ENCODE measurements at places on chromosomes 1 and 21.

DNA sequence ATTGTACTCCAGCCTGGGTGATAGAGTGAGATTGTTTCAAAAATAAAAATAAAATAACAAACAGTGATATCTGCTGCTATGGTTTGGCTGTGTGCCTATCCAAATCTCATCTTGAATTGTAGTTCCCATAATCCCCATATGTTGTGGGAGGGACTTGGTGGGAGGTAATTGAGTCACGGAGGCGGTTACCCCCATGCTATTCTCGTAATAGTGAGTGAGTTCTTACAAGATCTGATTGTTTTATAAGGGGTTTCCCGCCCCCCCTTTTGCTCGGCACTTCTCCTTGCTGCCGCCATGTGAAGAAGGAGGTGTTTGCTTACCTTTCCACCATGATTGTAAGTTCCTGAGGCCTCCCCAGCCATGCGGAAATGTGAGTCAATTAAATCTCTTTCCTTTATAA is 47.8 kb downstream of the ACTL8 start:
- no peak for DNase-seq

- no peak for DNase-seq
These were observed 106.4 kb downstream of the KAZN start for GRCh38 chr1:14704846-14705245.

GRCh38 chr1:226541631-226542622 is 6.6 kb upstream of the STUM start:
- DNase-seq = no peak

DNA sequence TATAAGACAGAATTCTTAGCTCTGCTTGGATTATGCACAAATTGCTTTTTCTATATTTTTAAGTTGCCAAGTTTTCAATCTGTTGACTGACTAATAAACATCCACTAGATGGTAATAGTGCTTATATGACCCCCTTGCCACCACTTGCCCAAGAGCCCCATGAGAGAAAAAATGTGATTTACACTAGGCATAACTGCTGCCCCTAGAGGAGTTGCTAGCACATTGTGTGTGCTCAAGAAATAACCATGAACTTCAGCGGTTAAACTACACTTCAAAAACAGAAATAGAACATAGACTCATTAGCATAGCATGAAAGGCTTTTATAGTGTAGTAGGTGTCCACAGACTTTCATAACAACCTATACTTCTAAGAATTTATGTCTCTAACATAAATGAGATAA is 61.4 kb downstream of the BRINP3 start:
- DNase-seq = no peak

GRCh38 chr1:114033216-114033706 is 54.0 kb downstream of the OLFML3 start:
- DNase-seq = peak; percentile 56

Measured in GM23248 (cell line).